ENCODE measurements at places on chromosomes 16 and 17. TPM values are rescaled to one million over a fixed set of nuclear protein-coding genes. Genes with fewer than 3 reads are reported as not detected.

The POLR2A gene
- total RNA-seq = 210 TPM

The MYL11 gene
- total RNA-seq = 3.5 TPM

The UTS2R gene
- 0.22 TPM for total RNA-seq

The CCL15 gene
- total RNA-seq = 0.29 TPM

The RCVRN gene
- not detected for total RNA-seq

The MRPL12 gene
- total RNA-seq = 63.6 TPM

The CRYM gene
- 10.5 TPM for total RNA-seq

The CDK3 gene
- 21.6 TPM for total RNA-seq

GRCh38 chr17:80566054-80566400 lies 21.4 kb downstream of the RPTOR start:
- DNase-seq = no peak

DNA sequence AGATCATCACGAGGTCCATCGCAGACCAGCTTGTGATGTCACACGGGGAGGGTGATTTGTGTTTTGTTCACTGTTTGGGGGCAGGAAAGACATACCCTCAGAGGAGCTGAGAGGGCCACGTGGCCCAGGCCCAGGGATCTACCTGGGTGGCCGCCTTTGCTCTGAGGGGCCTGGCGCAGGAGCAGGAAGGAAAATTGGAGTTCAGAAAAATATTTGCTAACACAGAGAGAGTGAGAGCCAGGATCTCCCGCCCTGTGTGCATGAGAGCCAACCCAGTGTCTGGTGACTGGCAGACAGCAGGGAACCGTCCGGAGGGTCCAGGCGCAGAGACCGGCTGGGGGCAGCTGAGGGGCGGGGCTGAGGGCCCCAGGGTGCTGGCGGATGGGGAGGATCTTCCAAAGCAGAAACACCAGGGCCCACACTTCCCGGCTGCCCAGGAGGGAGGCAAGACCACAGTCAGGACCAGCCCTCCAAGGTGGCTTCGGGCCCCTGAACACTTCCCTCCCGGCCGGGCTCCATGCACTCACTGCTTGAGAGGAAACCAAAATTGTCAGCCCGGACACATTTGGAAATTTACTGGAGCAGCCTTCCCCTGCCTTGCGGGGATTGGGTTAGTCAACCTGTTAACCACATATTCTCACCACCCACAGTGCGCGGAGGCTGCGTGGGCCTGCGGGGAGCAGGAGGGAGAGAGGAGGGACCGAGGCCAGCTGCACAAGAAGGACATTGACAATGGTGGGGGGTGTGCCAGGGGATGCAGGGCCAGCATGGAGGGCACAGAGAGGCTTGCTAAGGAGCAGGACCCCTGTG lies 52.6 kb downstream of the RBFOX3 start:
- no peak for DNase-seq

DNA sequence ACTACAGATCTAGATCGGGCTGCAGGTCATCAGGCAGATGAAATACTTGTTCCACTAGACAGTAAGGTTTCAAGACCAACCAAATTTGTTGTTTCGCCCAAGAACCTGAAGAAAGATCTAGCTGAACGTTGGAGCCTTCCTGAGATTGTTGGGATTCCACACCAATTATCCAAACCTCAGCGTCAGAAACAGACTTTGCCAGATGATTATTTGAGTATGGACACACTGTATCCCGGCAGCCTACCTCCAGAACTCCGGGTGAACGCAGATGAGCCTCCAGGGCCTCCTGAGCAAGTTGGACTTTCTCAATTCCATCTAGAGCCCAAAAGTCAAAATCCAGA lies 14.4 kb downstream of the LRRC37B start:
- DNase-seq = no peak

GRCh38 chr16:22926105-22926751 lies 112.3 kb downstream of the HS3ST2 start:
- DNase-seq = no peak

DNA sequence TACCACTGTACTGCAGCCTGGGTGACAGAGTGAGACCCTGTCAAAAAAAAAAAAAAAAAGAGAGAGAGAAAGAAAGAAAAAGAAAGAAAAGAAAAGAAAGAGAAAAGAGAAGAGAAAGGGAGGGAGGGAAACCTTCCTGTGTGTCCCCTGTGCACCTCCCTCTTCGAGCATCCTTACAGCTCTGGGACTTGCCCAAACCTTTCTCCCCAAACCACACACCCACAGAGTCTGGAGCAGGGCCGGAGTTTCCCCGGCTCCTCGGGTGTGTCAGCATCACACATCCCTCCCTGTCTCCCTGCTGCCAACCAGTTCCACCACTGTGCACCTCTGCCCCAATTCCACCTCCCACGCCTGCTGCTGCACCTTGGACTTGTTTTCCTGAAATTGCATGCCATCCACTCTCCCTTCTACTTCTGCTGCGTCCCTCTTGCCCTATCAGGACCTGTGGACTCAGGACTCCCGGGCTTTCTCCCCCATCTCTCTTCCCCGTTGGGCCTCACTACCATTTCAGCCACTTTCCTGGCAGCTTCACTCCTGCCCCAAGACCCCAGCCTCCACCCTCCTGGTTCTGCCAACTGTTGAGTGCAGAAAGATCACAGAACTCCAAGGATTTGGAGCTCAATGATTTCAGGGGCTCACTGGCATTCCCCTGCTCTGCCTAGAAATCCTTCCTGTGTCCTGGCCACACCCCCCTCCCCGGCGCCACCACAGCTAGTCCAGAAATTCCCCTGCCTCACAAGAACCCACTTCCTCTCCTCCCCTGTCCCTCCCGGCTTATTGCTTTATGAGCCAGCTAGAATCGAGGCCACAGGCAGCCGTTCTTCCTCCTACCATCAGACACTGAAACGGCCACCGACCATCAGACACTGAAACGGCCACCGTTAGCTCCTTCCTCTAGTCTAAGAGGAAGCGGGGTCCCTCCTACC lies 3.7 kb upstream of the CDK3 start:
- no peak for DNase-seq

- no peak for DNase-seq
Measured at GRCh38 chr16:80875616-80876015, 71.2 kb upstream of the CDYL2 start.

GRCh38 chr17:16027708-16028584 lies 28.3 kb downstream of the TTC19 start:
- no peak for DNase-seq

GRCh38 chr16:49376206-49376605 lies 2.6 kb downstream of the C16orf78 start:
- no peak for DNase-seq

DNA sequence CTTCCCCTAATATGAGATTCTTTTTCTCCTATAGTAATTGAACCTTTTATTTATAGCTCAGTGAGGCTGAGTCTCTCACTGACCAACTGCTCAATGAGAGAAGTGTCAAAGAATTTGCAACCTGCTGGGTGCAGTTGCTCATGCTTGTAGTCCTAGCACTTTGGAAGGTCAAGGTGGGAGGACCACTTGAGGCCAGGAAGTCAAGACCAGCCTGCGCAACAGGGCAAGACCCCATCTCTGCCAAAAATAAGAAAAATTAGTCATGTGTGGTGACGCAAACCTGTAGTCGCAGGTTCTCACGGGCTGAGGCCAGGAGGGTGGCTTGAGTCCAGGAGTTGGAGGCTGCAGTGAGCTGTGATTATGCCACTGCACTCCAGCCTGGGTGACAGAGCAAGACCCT lies 30.9 kb upstream of the CRYBA1 start:
- no peak for DNase-seq

DNA sequence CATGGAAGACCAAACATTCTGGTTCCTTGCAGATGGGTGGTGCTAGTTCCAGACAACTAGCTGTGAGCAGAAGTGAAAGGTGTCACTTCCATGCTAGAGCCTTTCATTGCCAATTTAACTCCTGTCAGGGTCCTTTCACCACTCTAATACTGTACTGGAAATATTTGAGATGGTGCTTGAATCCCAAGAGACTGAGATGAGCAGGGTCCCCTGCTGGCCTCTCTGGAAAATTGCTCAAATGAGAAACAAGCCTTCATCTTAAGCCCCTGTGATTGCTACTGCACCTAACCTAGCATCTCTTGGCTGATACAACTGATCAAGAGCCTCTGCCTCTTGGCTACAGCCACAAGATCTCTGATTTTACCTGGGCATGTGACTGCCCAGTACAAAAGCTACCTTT lies 7.4 kb upstream of the VAC14 start:
- DNase-seq = no peak

- no peak for DNase-seq
Measured at GRCh38 chr16:67161595-67162058, 1.9 kb downstream of the FBXL8 start.

DNA sequence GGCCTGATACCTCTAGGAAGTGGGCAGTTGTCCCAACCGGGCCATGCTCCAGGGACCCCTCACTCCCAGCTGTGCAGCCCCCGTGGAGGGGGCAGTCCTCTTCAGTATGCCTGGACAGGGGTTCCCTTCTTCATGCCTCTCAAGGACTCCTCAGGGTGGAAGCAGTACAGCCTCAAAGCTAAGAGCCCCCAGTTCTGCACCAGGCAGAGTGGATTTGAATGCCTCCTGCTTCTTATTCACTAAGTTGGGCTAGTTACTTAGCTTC lies 23.9 kb upstream of the ST6GALNAC1 start:
- no peak for DNase-seq

GRCh38 chr16:86763819-86764218 lies 185.5 kb downstream of the FOXL1 start:
- no peak for DNase-seq

DNA sequence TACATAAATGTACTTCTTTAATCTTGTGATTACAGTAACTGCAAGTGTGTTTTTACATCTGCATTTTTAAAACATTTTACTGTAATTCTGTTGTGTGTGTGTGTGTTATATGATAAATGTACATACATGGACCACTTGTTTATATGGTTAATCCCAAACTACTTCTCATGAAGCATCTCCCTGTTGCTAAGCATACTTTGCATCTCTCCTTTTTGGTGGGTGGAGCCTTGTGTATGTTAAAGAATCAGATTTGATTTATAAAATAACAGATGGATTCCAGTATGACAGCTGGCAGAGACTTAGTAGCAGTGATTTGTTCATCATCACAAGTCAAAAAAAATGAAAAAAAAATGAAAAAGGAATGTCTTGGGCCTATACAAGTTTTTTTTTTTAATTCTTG lies 56.0 kb upstream of the RHBDL3 start:
- no peak for DNase-seq

DNA sequence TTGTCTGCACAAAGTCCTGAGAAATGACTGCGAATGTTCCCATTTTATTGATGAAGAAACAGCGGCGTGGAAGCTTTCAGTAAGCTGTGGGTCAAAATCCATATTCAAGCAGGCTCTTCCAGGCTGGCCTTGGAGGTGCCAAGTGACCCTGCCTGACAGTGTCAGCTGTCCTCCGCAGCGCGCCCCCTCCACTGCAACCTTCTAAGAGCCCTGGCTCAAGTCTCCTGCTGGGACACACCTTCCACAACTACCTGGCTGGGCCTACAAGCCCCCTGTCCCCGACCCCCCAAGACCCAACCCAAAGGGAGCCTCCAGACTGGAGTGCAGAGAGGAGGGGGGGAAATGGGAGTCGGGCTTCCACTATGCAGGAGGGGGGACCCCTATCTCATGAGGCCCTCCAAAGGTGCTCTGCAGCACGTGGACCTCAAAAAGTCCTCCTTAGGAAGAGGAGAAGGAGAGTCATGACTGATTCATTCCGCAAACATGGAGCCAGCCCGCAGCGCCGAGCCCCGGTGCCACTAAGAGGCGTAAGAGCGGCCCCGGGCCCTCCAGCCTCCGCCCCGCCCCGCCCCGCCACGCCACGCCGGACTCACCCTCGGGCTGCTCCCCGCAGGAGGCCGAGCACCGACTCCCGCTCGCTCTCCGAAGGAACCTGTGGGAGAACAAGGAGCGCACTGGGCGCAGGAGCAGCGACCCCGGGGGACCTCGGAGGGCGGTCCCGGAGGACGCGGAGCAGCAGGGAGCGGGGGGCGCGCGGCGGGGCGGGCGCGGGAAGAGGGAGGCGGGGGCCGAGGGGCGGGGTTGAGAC lies 574 bp downstream of the MPP3 start:
- peak; percentile 35 for DNase-seq

- DNase-seq = no peak
Measured at GRCh38 chr17:57328109-57328882, 72.0 kb downstream of the MSI2 start.

Data from progenitor cell of endocrine pancreas (in vitro differentiated cells).